ENCODE measurements at places on chromosomes 11 and 22.

DNA sequence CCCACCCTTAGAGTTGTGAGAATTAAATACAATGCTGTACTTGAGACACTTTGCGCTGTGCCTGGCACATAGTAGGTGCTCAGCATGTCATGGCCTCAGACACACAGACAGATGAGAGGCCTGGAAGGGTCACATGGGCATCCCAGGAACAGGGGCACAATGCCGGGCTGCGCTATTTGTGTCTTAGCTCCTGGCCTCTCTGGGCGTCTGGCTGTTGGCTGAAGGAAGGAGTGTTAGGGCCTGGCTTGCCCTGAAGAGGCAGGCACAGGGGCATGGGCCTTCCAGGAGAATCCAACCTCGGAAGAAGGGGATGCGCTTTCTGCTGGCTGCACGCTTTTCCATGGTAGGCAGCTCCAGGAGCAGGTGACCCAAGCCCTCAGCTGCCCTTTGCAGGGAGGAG, 41.4 kb downstream of the ST14 start:
- no peak for DNase-seq

DNA sequence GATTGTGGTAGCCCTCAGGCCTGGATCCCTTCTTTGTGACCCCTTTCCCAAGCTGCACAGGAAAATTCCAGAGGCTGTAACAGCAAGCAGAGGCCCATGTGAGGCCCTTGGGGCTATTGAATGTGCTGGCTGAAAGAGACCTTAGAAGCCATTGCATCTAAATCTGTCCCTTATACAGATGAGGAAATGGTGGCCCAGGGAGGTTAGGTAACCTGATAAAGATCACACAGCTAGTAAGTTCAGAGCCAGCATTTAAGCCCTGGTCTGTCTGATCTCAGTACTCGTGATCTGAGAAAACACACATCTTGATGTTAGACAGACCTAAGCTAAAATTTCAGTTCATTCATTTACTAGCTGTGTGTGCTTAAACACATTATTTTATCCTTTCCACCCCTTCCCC, 115.9 kb upstream of the TBCEL start:
- DNase-seq = no peak

- DNase-seq = peak; percentile 15
These were observed 262.5 kb downstream of the DCDC1 start for GRCh38 chr11:31106968-31107576.

GRCh38 chr11:93169950-93170561, 27.7 kb downstream of the SLC36A4 start:
- no peak for DNase-seq

- DNase-seq = no peak
These were observed 741 bp upstream of the NAV2 start for GRCh38 chr11:19711911-19712280.

DNA sequence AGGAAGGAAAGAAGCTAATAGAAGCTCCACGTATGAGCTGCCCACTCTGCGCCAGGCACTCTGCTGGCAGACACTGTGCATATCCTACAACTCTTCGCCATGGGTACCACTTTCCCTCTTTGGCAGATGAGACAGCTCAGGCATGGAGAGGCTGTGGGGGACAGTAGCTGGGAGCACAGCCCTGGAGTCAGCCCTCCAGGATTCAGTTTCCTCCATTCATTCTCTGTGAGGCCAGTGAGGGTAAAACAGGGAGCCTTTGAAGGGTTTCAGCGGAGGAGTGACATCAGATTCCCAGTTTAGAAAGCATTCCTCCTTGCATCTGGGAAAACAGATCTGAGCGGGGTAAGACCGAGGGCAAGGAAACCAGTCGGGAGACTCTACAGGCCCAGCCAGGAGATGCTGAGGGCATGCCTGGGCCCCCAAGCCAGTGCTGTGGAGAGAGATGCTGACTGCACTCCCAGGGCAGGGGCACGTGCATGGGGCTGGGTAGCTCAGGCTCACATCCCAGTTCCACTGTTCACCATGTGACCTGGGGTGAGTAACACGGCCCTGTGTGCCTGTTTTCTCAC, 58.3 kb upstream of the EMID1 start:
- no peak for DNase-seq

GRCh38 chr11:8055836-8056526, 25.0 kb upstream of the TUB start:
- DNase-seq = no peak

DNA sequence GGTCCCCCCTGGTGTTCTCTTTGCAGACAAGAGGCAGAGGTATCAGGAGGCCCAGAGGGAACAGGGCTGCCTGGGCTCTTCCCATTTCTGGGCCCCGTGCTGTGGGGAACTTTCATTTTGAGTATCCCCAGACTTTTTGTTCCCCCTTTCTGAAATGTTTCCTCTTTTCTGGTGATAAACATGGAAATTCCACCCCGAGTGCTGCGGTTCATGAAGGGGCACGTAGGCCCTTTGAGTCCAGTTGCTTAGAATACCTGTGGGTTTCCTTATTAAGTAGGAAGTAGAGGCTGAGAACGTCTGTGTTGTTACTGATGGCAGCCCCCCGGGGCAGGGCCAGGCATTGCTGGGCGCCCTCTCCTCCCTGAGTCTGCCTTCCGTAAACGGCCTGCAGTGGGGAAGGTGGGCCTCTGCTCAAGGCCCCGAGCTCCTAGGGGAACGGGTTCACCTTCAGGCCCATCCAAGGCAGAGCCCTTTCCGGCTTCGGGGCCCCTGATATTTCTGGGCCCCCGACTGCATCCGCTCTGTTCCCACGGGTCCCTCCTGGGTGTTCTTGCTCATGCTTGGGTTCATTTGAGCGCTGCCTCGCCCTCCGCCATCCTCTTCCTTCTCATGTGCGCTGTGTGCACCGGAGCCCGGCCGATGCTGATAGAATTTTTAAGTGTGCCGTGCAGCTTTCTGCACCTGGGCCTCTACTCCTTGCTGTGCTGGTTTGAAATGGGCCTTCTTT, 12.0 kb downstream of the TBC1D22A start:
- DNase-seq = no peak

DNA sequence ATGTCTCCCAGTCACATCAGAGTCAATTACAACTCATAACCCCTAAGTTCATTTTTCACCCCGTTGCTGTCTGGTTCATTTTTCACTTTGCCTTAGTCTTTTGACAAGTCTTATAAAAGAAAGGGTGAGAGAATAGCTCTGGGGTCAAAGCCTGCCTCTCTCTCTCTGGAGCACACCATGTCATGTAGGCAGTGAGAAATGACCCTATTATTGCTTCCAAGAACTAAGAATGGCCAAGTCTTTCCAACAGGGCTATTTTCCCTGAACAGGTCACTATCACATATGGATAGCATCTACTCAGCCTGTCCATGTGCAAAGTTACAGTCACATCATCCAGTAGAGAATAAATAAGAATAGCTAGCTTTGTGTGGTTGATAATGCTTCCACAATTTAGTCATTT, 655.5 kb upstream of the LRRC4C start:
- DNase-seq = no peak

- no peak for DNase-seq
These were observed 3.1 kb downstream of the HTR3B start for GRCh38 chr11:113907681-113908080.

DNA sequence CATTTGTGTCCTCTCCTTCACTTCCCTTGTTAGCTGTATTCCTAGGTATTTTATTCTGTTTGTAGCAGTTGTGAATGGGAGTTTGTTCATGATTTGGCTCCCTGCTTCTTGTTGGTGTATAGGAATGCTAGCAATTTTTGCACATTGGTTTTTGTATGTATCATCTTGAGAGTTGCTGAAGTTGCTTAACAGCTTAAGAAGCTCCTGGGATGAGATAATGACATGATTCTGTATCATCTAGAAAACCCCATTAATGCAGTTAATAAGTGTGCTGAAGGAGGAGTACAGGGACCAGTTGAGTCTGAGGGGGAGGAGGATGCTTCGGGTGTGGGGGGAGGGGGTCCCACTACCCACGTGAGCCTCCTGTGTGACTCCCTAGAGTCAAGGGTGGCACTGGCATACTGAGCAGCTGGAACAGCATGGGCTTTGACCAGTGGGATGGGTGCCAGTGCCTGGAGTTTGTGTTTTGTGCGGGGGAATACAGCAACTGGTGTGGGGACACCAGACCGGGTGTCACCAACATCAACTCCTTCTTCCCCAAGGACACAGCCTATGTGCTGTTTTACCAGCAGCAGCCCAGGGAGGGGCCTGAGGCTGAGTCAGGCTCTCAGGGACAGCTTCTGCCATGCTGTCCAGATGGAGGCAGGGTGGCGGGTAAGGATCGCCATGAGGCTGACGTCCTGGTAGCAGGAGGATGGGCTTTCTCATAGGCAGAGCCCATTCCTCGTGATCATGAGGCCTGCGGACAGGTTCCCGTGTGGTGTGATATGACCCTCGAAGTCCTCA, 24.1 kb downstream of the USP35 start:
- no peak for DNase-seq

DNA sequence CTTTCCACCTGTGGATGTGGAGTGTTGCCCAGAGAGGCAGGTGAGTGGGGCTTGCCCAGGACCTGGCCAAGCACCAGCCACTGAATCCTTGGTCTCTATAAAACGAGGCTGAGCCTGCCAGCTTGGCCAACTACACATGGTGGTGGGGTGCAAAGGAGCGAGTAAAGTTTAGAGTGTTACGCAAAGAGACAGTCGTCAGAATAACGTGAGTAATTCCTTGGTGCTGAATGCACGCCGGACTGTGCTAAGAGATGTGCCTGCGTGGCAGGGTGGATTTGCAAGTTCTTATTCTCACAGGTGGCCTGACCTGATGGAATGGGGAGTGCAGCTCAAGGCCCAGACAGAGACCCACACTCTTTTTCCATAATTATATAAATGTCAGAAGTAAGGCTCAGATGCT, 88.6 kb upstream of the B3GAT1 start:
- DNase-seq = no peak

- no peak for DNase-seq
These were observed 1236.4 kb downstream of the FAM181B start for GRCh38 chr11:81497202-81497804.

- DNase-seq = peak; percentile 37
These were observed 15.8 kb downstream of the TMEM258 start for GRCh38 chr11:61776561-61777075.

GRCh38 chr11:96303064-96303463, 39.9 kb downstream of the MAML2 start:
- DNase-seq = no peak

- DNase-seq = no peak
These were observed 12.5 kb downstream of the KMT5B start for GRCh38 chr11:68200639-68201038.

GRCh38 chr22:50526834-50527801, 1.7 kb upstream of the SCO2 start:
- no peak for DNase-seq

DNA sequence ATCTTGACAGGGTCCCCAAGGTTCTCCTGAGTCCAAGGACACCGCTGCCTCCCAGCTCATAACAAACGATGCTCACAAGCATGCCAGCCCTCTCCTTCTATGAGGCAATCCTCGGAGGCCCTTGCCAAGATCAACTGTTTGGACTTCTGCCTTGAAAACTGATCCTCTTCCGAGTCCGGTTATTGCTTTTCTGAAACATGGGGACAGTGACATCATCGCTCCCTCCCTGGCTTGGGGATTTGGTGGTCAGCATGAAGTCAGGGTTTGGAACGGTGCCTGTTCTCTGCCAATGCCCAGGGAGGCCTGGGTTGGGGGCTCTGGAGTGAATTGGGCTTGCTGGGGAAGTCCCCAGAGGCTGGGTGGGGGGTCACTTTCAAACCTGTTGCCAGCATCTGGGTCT, 149.3 kb downstream of the FBXO7 start:
- DNase-seq = no peak
